ENCODE measurements at places on chromosomes 2 and 18.

DNA sequence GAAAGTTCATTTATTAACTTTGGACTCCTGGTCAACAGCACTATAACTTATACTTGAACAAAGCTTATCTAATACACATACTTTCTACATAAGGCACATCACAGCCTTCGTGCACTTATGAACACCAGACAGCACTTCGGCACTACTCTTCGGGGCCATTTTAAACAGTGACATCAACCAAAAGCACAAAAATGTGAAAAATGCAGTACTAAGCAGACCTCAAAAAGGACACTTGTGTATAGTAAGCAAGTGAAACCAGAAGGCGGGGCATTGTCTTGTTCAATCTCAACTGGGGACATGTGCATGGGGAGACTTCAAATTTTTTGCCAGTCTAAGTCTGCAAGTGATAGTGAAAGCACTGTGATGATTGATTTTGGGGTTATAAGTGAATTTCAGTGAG lies 163.0 kb downstream of the NCKAP5 start:
- DNase-seq = no peak

DNA sequence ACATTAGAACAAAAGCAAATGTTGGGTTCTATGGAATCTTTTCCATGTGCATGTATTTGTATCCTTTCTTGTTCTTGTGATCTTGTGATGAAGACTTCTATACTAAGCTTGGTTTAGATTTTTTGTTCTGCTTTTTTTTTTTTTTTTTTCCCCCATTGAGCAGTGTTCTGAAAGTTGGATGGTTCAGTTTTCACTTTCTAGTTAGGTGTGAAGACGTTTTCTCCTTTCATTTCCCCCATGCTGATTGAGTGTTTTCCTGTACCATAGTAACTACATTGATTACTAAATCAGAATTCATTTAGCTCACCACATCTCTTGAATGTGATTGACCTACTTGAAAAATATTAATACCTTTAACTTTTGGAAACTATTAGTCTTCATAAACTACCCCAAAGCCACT lies 34.1 kb downstream of the NOP58 start:
- DNase-seq = no peak

DNA sequence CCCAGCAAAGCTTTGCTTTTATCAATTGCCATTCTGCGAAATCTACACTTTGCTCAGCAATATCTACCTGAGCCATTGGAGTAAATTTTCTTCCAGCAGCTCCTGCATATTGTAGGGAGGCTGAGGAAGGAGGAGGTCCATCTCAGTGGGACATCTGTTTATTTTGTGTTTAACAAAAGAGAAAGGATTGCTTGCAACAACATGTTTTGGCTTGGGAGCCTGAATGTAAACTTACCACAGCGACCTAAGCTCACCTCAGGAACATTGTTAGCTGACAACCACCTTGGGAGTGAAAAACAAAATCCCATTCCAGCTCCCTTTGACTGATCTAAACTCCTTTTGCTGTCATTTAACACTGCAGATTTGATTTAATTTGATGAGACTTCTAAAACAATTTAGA lies 356.1 kb downstream of the SS18 start:
- DNase-seq = no peak

- no peak for DNase-seq
Observed at GRCh38 chr2:105856581-105856980, 111.9 kb downstream of the NCK2 start.

- DNase-seq = no peak
Observed at GRCh38 chr2:101806123-101806522, 108.6 kb downstream of the MAP4K4 start.

DNA sequence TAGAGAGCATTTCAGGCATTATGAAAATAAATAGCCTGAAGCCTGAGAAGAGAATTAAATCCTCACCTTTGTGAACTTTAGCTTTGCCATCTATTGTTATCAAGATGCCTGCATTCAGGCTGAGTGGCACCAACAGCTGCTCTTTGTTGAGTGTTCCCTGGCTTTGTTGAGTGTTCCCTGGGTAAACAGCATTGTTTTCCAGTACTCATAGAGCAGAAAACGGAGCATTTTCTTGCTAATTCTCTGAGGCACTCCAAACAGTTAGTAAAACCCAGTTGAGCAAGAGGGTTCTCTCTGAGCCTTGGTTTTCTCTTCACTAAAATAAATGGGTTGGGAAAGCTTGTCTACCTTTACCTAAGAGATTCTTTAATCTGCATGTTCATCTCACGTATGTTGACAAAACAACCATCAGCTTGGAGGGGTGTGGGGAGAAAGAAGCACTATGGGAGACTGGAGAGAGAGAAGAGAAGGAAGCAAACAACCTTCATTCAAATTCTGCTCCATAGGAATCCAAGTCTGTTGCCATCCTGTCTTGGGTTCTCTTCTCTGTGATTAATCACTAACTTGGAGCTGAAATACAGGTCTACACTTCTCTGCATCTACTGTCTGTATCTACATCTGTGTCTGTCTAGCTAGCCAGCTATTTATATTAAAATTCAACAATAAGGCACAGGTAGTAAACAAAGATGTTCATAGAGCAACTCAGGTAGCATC lies 567.0 kb upstream of the SOX11 start:
- no peak for DNase-seq

GRCh38 chr2:221924576-221924975 lies 352.5 kb upstream of the EPHA4 start:
- no peak for DNase-seq

DNA sequence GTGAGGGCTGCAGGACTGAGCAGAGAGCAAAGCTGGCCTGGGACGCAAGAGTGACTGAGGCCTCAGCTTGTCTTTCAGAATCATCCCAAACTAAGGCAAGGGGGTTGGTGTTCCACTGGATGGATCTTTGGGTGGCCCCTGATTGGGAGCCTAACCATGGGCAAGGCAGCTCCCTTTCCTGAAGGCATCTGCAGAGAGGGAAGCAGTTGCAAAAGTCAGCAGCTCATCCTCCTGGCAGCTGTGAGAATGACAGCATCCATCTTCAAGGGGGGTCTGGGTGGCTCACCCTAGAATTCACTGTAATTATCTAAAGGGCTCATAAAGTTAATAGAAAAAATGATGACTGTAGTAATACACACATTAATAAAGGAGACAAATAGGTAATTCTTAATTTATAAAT lies 46.5 kb upstream of the RAB31 start:
- DNase-seq = no peak

DNA sequence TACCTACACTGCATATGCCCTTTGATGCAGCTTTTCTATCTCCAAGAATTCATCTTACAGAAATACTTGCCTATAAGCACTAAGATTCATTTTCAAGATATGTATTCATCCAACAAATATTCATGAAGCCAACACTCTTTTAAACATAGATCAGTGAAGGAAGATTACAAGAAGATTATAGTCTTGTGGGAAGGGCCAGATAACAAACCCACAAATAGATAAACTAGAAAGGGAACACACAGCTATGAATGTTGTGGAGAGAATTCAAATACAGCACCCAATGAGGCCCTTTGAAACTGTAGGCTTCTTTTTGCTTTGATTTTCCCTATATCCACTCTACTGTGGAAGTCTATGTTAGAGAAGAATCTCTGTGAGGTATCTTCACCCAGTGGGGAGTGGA lies 186.7 kb upstream of the RBMS1 start:
- no peak for DNase-seq

GRCh38 chr2:50995610-50996009 lies 36.3 kb downstream of the NRXN1 start:
- no peak for DNase-seq

DNA sequence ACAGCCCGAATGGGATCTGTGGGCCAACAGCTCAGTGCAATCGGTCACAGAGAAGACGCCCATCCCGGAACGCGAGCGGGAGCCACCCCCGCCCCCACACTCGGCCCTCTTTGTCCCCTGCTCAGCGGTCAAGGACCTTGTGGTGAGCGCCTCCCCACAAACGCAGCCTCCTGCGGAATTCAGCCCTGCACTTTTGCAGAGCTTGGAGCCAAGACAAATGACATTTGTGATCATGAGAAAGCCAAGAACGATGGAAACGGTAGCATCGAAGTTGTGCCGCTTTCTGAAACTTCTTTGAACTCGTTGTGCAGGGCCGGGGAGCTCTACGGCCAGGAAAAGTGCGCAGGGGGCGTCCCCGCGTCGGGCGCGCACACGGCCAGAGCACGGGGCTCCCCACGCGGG lies 6.7 kb upstream of the SALL3 start:
- no peak for DNase-seq

DNA sequence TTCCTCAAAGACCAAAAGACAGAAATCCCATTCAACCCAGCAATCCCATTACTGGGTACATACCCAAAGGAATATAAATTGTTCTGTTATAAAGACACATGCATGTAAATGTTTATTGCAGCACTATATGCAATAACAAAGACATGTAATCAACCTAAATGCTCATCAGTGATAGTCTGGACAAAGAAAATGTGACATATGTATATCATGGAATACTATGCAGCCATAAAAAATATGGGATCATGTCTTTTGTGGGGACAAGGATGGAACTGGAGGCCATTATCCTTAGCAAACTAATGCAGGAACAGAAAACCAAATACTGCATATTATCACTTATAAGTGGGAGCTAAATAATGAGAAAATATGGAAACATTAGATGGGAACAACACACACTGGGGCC lies 2.7 kb upstream of the HNMT start:
- DNase-seq = no peak

GRCh38 chr2:191041418-191042161 lies 27.6 kb upstream of the STAT1 start:
- no peak for DNase-seq

DNA sequence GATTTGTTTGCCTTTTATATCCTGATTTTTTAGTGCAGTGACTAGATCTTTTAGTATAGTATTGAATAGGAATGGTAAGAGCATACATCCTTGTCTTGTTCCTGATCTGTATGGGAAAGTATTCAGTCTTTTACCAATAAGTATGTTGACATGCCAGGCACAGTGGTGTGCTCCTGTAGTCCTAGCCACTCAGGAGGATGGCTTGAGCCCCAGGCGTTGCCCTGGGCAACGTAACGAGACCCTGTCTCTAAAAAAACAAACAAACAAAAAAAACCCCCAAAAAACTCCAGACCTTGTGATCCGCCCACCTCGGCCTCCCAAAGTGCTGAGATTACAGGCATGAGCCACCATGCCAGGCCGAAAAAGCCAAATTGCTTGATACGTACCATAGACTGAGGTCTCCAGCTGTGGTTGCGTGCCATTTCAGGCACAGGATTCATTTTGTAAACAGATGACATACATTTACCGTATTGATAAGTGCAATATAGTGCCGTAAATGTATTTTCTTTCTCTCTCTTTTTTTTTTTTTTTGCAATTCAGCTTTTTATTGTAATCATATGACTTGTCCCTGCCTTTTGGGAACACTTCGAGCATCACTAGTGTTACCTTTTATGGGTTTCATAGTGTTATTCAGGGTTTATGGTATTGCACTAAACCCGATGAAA lies 18.5 kb downstream of the BIRC6 start:
- no peak for DNase-seq

DNA sequence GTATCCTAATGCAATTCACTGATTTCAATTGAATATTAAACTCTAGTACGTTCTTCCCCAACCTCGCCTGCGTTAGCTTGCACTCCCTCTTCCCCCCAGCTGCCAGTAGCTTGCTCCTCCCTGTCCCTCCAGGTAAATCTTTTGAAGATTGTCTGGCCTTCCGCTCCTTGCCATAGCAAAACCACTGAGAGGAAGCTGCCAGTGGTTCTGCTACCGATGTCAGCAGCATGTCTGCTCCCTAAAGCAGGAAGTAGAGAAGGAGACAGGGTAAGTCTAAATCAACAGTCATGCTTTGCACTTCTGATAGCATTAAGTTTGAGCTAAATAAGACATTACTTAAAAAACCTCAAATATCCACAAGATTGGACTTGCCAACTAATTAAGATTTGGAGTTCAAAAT lies 89.1 kb downstream of the SCN2A start:
- no peak for DNase-seq

DNA sequence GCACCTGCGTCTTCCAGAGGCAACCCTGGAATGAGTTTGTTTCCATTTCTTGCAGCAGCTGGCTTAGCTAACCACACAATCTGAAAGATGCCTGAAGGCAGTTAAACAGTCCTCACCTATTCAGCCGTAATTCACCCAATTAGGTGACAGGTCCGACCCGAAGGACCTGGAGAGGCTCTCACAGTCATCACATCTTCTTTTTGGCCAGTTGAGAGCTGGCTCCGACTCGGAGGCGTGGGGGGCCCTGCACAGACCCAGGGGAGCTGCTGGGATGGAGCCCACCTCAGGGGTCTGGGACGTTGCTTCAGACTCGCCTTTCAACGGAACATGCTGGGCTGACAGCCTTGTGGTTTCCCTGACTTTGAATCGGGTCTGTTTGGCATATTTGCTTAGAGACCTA lies 187.3 kb downstream of the RTP5 start:
- no peak for DNase-seq

GRCh38 chr2:214775971-214776370 lies 33.5 kb downstream of the BARD1 start:
- no peak for DNase-seq

DNA sequence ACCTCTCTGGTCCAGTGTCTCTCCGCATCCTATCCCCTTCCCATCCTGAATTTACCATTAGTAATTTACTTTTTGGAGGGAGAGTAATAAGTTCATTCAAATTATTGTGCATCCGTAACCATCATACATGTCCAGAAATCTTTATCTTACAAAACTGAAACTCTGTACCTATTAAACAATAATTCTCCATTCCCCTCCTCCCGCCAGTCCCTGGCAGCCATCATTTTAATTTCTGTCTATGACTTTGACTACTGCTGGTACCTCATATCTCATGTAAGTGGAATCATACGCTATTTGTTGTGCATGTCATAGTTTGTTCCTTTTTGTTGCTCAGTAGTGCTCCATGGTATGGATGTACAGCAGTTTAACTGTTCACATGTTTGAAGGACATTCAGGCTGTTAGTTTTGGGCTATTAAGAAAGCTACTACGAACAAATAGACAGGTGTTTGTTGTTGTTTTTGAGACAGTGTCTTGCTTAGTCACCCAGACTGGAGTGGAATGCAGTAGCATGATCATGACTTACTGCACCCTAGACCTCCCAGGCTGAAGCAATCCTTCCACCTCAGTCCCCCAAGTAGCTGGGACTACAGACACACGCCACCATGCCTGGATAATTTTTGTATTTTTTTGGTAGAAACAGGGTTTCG lies 2.0 kb downstream of the LIMS1 start:
- DNase-seq = no peak

- DNase-seq = no peak
Observed at GRCh38 chr2:144233733-144234541, 286.0 kb downstream of the ZEB2 start.

GRCh38 chr2:219706823-219707281 lies 79.4 kb downstream of the SLC4A3 start:
- no peak for DNase-seq

DNA sequence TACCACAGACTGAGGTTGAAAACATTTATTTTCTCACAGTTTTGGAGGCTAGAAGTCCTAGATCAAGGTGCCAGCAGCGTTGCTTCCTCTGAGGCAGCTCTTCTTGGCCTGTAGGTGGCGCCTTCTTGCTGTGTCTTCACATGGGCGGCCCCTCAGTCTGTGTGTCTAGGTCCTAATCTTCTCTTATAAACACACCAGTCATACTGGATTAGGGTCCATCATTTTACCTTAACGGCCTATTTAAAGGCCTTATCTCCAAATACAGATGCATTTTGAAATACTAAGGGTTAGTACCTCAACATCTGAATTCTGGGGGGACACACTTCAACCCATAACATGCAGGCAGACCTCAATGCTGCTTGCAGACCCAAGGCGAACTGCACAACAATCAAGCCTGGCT lies 4.4 kb upstream of the RMC1 start:
- DNase-seq = no peak

Data from anterior cingulate cortex (tissue), 58 donors.